ENCODE measurements at places on chromosomes 4 and X.

- DNase-seq = no peak
Measured at GRCh38 chr4:158580064-158580463, 58.4 kb downstream of the RXFP1 start.

GRCh38 chrX:47610511-47610910 lies 9.1 kb downstream of the SYN1 start:
- no peak for DNase-seq

GRCh38 chrX:53188763-53189162 lies 36.2 kb downstream of the KDM5C start:
- DNase-seq = no peak

GRCh38 chr4:154487145-154487544 lies 4.5 kb downstream of the DCHS2 start:
- no peak for DNase-seq

DNA sequence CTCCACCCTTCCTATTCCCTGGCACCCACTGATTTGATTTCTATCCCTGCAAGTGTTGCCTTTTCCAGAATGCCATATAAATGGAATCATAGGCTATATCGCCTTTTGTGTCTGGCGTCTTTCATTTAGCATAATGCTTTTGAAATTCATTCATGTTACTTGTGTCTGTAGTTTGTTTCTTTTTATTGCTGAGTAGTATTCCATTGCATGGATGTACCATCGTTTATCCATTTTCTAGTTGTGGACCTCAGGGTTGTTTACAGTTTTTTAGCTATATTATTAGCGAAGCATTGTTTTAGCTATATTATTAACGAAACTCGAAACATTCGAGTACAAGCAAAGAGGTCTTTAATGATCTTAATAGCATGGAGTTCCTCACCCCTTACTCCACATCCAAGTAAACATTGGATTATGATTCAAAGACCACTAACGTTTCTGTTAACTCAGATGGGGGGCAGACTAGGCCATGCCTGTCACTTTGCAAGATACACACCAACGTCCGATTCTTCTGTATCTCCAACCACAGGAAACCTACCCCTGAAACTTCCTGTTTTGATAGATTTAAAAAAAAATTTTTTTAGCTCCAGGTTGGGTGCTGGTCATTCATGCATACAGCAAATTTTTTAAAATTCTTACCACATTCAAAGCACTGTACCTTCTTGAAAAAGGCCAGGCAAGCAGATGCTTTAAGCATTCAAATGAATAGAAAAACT lies 1.1 kb downstream of the DCK start:
- no peak for DNase-seq

Data from NCI-H187 treated with DMSO at 0.1 percent for 48 hours (cell line).